B cell (primary cell): ENCODE measurements at places on chromosomes 1 and 21.

DNA sequence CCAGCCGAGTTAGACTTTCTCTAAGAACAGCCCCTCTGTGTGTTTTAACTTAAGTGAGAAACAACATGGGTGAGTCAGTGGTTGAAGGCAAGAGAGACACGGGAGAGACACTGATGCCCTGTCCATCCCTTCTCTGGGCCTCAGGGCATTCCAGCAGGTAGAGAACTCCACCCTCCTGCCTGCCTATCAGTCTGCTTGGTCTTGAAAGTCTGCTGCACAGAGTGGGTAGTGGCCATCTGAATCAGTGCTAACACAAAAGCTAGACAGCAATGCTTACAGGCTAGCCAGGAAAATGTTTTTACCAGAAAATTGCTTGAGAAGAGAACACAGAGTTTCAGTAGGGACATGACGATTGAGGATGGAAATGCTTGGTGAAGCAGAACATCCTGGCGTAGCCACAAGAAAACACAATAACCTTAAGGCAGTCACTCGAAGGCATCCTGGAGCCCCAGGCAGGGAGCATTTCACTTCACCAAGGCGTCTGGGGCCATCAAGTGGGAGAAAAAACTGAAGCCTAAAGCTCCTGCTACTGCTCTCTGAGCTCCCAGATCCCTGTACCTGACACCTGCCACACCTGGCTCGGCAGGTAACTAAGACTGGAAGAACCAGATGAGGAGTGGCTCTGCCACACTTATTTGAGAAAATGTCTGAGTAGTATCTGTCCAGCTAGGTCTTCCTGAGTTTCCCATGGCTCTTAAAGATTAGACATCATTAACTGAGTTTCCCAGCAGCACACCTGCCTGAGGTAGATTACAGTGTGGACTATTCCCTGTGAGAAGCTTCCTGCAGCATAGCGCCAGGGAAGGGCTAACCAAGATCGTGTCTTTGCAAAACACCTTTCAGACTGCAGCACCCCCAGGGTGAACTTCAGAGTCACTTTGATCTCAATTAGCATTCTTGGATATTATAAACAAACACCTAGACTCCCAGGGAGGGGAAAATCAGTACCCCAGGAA, 18.1 kb upstream of the LBR start:
- H3K27me3 ChIP-seq: no peaks in the 10 kb centered on the region
- DNase-seq: no peak
- peak overlapping the region; percentile 63 for H3K27ac ChIP-seq
- H3K4me3 ChIP-seq: peak overlapping the region; percentile 20
- H3K36me3 ChIP-seq: no peaks in the 10 kb centered on the region
- H3K4me1 ChIP-seq: peaks cover 50% of the 10 kb centered on the region

DNA sequence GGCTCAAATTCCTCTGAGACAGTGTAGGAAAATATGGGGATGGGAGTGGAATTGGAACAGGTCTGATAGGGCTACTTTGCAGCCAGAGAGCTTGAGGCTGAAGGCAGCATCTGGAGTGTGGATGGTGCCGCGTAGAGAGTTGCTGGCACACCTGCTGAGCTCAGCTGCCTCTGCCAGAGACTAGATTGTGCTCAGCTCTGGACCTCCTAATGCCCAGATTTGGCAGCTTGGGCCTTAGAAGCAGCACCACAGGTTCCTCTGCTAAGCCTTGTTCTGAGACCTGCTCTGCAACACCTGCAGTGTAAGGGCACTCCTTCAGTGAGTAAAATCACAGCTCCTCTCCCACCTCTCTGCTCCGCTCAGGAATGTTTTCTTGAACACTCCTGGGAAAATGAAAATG, 23.3 kb downstream of the ACOT11 start:
- no peak for DNase-seq
- no peak overlapping the region for H3K4me3 ChIP-seq
- no peak overlapping the region for H3K27ac ChIP-seq
- H3K27me3 ChIP-seq: no peaks in the 10 kb centered on the region

- H3K27ac ChIP-seq: peak overlapping the region; percentile 82
- H3K36me3 ChIP-seq: peaks cover 2% of the 10 kb centered on the region
- peaks cover 58% of the 10 kb centered on the region for H3K4me1 ChIP-seq
Observed at GRCh38 chr1:116558140-116558549, 12.7 kb downstream of the CD58 start.

- no peaks in the 10 kb centered on the region for H3K4me1 ChIP-seq
- DNase-seq: no peak
- no peak overlapping the region for H3K4me3 ChIP-seq
- no peak overlapping the region for H3K27ac ChIP-seq
- no peaks in the 10 kb centered on the region for H3K36me3 ChIP-seq
Observed at GRCh38 chr21:27548486-27548885, 581.6 kb upstream of the ADAMTS5 start.

GRCh38 chr1:208139434-208140045, 104.6 kb downstream of the PLXNA2 start:
- H3K4me3 ChIP-seq: no peak overlapping the region
- no peaks in the 10 kb centered on the region for H3K36me3 ChIP-seq
- H3K4me1 ChIP-seq: no peaks in the 10 kb centered on the region
- H3K27ac ChIP-seq: no peak overlapping the region
- H3K27me3 ChIP-seq: no peaks in the 10 kb centered on the region

DNA sequence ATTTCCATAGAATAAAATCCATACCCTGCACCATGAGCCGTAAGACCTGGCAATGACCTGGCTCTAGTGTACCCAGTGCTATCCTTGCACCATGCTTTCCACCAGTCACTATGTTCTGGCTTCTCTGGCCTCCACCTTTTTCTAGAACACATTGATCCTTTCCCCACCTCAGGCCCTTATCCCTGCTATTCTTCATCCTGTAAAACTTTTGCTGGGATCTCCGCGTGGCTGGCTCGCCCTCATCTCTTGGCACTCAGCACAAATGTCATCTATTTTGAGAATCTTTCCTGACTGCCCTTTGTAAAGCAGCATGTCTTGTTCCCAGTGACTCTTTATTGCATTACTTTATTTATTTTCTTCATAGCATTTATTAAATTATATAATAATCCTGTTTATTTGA, 169.8 kb upstream of the B3GALT2 start:
- DNase-seq: no peak
- H3K4me3 ChIP-seq: no peak overlapping the region
- H3K4me1 ChIP-seq: no peaks in the 10 kb centered on the region
- H3K27me3 ChIP-seq: no peaks in the 10 kb centered on the region

GRCh38 chr1:155085504-155086127, 7.0 kb downstream of the EFNA3 start:
- no peaks in the 10 kb centered on the region for H3K36me3 ChIP-seq
- H3K4me3 ChIP-seq: peak overlapping the region; percentile 80
- H3K4me1 ChIP-seq: peaks cover 52% of the 10 kb centered on the region
